Urothelium cell line (cell line): ENCODE measurements at places on chromosomes 2 and 18.

GRCh38 chr2:236646871-236647270 lies 77.2 kb downstream of the ACKR3 start:
- no peak for DNase-seq

- no peak for DNase-seq
Measured at GRCh38 chr2:46552079-46552478, 72.7 kb downstream of the TMEM247 start.

DNA sequence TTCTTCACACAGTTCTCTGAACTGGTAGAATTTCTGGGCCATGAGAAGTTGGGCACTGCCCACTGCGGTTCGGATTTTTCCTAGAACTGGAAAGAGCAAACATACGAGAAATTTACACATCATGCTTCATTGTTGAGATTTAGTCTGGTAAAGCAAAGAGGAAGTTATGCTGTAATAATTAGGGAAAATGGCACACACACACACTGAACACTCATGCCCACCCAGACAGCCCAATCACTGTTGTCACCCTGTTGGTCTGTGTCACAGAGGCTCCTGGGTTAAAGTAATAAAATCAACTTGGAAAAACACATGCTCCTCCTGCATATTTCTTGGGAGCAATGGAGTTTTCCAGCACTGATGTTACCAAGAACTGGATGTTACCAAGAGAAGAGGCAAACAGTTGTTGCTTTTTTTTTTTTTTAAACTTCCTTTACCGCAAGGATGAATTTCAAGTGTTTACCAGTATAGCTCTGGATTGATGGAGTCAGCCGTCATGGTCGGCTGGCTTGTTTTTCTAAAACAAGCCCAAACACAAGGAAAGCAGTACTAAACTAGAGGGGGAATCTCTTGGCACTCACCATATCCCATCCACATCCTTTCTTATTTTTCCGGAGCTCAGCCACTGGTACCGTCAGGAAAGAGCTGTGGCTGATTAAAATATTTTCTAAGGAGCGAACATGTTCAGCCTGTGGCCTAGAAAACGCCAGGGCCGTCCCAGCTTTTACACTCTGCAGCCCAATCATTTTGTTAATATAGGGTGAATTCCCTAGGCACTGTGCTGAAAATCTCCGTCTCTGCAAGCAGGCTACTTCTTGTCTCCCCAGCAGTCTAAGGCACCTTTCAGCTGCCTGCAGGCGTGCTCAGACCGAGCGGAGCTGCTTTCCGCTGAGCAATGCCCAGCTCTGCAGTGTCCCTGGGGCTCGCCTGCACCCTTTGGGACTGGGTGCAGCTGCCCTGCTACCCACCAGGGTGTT lies 58.9 kb downstream of the TGIF1 start:
- DNase-seq: no peak

DNA sequence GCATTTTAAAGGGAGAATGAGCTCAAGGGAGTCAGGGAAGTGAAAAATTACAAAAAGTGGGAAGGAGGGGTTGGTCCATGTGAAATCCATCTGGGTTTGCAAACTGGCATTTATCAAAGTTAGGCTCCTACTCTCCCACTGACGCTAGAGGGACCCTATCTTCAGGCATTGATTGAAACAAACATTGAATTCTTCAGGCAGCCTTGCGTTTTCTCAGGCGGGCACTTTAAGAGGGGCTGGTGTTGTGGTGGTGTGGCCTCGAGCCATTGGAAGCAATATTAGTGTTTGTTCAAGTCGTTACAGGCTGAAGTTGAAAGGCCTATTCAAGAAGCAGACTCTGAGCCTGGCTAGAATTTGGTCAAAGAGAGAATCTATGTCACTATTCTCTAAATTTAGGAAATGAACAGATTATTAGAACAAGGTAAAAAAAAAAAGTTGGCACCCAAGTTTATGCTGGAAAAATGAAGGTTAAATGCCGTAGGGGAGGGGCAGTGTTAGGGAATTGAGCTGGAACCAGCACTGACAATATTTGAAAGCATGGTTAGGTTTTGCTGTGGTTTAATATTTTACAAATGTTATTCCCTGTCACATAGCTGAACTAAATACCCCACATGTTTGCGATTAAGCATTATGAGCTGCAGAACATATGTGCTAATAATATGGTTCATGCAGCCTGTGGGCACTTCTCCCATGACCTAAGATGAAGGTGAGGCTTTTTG lies 36.8 kb downstream of the STON1 start:
- peak; percentile 65 for DNase-seq

GRCh38 chr2:22153931-22154613 lies 1030.3 kb downstream of the TDRD15 start:
- DNase-seq: no peak
